Left lung (tissue), 14 donors: ENCODE measurements at places on chromosomes 2 and 18. TPM values are rescaled to one million over a fixed set of nuclear protein-coding genes. Genes with fewer than 3 reads are reported as not detected.

ZAP70 gene
- 1.4 TPM for polyA plus RNA-seq

KYNU gene
- polyA plus RNA-seq = 0.74 TPM

RESP18 gene
- polyA plus RNA-seq = not detected

FOXD4L1 gene
- 0.14 TPM for polyA plus RNA-seq

RBBP8 gene
- polyA plus RNA-seq = 33.7 TPM

ABHD1 gene
- 1.1 TPM for polyA plus RNA-seq

ALK gene
- not detected for polyA plus RNA-seq

KCNIP3 gene
- polyA plus RNA-seq = 10.6 TPM

FRZB gene
- 3.8 TPM for polyA plus RNA-seq

CFAP65 gene
- polyA plus RNA-seq = 1.0 TPM

LIMS4 gene
- polyA plus RNA-seq = 2.5 TPM

SLC16A14 gene
- polyA plus RNA-seq = 8.5 TPM

LRP2 gene
- polyA plus RNA-seq = 2.5 TPM

CD302 gene
- polyA plus RNA-seq = 58.5 TPM

CLIP4 gene
- 12.5 TPM for polyA plus RNA-seq

FBXO36 gene
- polyA plus RNA-seq = 5.2 TPM

MC4R gene
- polyA plus RNA-seq = 0.86 TPM

ELOA2 gene
- not detected for polyA plus RNA-seq

PRSS56 gene
- not detected for polyA plus RNA-seq

OTOF gene
- polyA plus RNA-seq = 0.07 TPM
